Activated T-helper 1 cell treated with anti-CD3 and anti-CD28 coated beads, Interleukin-2, amount 50 U/mL, for 16 hours (primary cell): ENCODE measurements at places on chromosomes 1 and 21.

GRCh38 chr1:176462674-176463378 is at the start of gene PAPPA2:
Gene PAPPA2 (plus strand): TSS chr1:176463175. CDS start chr1:176556323, 93,148 bp downstream.
- no peak for DNase-seq

DNA sequence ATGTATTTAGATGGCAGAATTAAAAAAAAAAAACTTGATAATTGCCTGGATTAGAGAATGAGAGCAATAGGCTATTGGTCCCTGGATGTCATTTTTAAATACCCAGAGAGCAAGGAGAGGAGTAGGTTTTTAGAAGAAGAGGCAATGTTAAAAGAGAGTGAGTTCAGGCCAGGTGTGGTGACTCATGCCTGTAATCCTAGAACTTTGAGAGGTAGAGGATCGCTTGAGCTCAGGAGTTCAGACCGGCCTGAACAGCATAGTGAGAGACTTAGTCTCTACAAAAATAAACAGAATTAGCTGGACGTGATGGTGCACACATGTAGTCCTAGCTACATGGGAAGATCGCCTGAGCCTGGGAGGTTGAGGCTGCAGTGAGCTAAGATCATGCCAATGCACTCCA is 15.9 kb upstream of the MUTYH start:
- DNase-seq = no peak

DNA sequence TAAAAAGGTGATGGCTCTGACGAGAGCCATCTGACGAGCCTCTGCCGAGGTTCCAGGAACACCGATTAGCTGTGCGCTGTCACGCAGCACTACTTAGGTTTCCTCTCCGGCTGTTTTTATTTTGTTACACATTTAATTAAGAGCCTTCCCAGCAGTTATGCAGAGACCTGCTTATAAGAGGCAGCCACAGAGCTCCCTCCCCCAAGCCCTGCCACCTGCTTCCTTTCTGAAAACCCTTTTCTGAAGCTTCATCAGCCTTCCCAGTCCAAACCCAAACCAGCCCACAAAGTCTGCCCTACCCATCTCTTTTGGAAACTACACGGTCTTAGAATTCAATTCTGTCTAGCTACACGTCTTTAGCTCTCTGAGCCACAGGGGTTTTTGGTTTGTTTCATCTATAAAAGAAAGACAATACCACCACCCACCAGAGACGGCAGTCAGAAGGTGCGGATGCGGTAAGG is 49.1 kb downstream of the ERI3 start:
- DNase-seq = no peak

DNA sequence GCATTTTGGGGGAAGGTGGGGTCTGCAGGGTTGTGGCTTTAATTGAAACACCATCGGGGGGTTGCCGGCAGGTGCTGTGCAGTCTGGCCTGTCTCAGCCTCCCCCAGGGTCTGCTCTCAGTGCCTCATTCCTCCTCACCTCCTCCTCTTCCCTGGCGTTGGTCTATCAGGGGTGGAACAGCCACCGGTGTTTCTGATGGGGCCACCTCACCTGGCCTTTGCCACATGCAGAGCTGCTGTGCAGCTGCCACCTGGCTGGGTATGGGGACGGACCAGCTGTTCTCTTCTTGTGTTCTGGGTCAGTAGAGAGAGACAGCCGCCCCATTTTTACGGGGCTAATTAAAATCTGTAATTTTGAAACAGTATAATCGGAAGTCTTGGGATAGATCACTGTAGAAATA is 53.9 kb downstream of the SPSB1 start:
- DNase-seq = no peak

DNA sequence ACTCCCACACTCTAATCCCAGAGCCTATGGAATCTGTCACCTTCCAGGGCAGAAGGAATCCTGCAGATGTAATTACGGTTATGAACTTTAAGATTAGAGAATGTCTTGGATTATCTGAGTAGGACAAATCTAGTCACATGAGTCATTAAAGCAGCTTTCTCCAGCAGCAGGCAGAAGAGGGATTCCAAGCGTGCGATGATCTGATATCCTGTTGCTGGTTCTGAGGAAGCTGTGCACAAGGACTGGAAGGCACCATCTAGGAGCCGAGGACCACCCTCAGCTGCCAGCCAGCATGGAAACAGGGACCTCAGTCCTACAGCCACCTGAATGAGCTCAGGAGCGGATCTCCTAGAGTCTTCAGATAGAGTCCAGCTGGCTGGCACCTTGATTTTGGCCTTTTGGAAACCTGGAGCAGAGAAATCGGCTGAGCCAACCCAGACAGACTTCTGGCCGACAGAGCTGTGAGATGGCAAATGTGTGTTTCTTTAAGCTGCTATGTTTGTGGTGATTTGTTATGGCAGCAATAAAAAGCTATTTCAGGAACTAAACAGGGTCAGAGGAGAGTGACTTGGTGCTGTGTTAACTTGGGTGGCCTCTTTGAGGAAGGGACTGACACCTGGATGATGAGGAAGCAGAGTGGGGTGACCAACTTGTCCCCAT is 34.5 kb downstream of the LRRN2 start:
- DNase-seq = no peak

GRCh38 chr1:33045814-33046213 is 9.1 kb upstream of the AK2 start:
- DNase-seq = no peak

DNA sequence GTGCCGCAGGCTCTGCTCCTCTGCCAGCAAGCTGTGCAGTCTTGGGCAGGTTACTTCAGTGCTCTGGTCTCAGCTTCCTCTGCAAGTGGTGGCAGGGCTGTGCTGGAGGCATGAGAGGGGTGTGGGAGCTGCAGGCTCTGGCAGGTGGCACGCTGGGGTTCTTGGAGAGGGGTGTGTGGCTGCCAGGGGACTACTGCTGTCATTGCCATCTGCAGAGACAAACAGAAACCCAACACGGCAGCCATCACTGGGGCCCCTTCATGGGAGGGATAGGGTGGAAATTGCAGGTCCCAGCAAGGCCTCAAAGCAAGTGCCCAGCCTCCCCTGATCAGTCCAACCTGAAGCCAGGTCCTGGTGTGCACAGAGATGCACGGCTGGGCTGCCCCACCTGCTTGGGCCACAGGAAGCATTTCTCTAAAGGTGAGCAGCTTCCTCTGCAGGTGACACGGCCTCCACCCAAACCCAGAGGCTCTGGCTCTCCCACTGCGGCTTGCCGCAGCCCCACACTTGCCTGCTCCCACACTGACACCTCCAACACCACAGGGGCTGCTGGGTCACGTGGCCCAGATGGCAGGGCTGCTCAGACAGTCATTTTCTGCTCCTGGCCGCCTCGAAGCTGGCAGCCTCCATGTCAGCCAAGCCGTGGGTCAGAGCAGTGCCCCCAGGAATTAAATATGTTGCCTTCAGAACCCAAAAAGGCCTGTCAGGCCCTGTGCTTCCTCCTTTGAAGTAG is 4.1 kb upstream of the COL6A2 start:
- DNase-seq = no peak

DNA sequence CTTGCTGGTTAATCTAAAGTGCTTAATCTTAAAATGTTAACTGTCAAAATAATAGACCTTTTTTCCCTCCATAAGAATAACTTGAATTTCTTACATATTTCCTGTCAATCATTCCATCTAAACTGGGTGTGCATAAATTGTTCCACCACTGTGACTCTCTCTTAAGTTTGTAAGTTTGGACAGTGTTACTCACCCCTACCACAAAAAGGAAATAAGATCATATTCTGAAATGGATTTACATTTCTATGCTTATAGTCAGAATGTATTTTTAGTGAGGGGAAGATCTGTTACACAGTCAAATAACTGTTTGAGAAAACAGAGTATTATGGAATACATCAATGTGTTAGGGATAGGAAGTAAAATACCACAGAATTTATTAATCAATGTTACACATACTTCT is 109.6 kb upstream of the DPYD start:
- DNase-seq = no peak

GRCh38 chr21:43637530-43638158 is 21.6 kb downstream of the HSF2BP start:
- DNase-seq = no peak

DNA sequence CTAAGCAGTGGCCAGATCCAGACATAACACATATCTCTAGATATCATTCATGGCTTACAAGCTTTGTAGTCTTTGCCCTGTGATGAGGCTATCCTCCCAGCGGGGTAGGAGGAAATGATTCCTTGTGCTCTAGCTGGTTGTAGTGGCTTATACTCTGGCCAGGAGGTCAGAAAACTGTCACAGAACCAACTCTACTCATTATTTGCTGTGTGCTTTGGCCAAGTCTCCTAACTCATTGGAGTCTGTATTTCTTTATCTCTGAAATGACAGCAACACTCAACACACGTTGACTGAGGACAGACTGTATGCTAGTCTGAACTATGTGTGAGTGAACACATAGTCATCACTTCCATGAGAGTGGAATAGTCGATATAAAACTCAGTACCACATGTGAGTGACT is 116.7 kb upstream of the F3 start:
- DNase-seq = no peak

DNA sequence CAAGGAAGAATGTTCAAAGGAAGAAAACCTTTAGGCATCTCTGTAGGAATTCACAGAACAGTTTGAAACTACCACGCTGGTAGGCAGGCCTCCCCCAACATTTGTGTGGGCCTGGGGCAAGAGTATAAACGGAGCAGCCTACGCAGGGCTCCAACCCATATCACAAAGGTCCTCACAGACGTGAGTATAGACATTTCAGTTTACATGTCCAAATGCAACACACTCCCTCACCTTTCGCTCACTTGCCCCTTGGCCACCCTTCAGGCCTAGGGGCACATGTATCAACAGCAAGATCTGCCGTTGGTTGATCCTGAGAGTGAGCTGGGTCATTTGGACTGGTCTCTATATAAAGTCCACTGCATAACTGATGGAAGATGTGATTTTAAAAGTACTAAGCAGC is 133.3 kb downstream of the ACBD6 start:
- no peak for DNase-seq

DNA sequence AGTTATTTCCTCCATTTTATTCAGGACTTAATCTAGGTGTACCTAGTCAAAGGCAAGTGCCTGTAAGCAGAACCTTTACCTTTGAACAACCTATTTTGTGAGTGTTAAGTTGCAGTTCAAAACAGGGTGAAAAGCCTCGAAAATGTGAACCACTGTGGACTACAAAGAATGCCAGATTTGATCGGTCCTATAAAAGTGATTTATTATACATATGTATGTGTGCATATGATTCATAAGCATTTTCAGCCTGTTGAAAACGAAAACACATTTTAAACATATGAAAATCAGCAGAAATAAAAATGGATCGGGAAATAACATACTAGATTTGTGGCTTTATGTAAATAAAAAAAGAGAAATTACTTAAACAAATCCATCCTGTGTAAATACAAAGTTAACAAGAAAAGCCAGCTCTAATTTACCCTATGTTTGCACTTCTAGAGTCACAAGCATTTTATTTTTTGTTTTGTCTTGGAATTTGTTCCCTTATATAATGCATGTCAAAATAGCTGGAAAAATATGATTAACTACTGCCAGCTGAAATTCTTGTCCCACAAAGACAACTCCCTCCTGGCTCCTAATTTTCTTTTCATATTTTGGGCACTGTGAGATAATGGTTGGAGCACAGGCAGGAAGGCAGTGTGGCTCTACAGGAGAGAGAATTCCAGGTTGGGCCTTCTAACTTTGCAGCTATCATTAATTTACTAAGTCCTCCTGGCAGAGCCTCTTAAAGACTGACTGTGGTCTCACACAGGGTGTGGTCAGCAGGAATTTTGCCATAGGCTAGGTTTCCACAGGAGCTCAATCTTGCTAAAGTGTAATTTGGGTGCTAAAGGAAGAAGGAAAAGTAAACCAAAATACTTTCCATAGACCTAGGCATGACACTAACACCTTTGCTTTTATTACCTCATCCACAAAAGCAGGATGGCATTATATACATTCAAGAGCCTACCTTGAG is 70.2 kb upstream of the CDC42BPA start:
- no peak for DNase-seq

DNA sequence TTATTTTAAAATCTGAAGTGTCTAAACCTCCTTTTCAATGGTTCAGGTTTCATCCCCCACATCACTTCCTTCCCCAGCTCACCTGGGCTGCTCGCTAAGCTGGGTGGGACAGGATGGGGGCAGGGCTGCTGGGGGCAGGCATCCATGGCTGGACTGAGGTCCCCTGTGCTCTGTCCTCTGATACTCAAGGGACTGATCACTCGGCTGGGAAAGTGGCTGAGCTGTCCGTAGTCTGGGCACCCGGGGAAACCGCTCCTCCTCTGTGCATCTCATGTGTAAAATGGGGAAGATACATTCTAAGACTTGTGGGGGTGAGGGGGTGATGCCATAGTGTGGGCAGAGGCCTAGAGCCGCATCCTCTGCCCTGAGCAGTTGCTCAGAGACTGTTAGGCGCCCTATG is 411.2 kb downstream of the MATN1 start:
- DNase-seq = no peak

DNA sequence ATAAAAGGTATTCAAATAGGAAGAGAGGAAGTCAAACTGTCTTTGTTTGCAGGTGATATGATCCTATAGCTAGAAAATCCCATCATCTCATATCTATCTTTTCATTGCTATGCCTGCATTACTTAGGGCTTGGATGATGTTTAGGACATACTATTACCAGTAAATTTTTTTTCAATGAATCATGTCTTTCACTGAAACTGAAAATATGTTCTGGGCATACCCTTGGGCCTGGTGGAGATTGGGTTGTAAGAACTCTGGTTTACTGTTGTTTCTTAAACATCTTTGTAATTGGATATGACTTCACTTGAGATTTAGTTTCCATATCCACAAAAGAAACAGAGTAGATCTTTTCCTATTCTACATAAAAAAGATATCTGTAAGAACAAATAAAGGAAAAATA is 502.2 kb upstream of the PRMT6 start:
- no peak for DNase-seq
